ENCODE measurements at places on chromosomes 7 and 10.

DNA sequence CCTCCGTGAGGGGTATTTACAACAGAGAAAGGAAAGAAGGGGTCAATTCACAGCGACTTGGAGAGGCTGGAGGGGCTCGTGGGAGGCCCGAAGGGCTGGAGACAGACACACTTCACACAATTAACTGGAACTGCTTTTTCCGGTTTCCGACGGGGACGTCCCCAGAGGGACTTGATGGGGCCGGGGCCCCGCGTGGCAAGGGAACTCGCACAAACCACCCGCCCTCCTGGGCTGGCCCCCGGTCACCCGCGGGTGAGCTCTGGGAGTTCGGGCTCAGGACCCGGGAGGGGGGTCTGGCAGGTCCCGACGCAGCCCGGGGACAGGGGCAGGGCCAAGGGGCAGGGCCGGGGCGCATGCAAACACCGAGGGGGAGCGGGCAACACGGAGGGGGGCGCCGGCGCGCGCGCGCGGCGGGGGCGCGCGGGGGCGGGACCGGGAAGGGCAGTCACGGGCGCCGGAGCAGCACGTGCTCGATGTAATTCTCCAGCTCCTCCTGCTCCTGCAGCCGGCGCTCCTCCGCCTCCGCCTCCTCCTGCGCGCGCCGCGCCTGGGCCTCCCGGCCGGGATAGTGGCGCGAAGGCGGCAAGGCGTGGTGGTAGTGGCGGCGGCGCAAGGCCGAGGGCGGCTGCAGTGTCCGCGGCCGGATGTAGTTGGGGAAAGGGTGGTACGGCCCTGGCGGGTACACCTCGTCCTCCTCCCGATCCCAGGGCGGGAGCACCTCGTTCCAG lies 2.7 kb downstream of the VGF start:
- peak; percentile 47 for DNase-seq

- no peak for DNase-seq
Observed at GRCh38 chr10:44994752-44995530, 5.8 kb upstream of the ZNF22 start.

DNA sequence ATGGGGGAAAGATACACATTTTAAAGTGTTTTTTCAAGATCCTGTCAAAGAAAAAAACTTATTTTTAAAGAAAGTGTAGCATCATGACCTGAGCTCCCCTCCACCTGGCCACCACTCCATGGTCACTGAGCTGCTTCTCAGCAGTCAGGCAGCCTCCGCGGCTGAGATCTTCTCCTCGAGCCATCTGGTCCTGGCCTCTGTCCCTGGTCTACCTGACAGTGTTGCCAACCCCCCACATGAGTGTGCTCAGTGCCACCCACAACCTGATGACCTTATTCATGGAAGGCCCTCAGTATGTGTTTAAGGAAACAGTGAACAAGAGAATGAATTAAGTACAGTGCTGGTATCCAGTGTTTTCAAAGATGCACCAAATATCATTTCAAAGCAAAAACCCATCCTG lies 694.5 kb upstream of the NRP1 start:
- no peak for DNase-seq

DNA sequence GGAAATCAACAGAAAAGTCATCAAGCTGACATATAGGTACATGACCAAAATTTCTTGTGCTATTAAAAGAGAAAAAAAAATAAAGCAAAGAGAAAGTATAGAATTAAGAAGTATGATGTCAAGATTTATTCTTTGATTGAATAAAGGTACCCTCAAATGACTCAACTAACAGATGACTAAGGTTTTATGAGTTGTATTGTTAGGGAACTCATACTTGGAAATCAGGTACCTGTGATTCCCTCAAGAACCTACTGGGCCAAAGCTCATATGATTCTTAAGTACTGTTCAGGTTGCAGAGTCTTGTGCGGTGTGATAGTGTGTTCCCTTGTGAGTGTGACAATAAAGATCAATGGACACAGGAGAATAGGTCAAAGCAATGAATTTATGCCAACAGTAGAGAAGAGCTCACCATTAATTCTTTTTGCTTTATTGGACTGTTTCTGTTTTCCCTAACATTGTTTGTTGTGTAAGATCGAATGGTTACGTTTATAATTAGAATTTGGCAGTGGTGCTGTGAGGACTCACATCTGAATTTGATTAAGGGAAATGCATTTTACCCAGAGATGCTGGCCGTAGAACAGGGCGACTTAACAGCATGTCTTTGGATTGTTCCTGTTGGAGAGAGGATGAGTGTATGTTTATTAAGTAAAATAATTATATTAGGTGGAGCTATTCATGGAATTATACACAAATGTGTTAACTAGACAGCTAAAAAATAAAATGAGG lies 293.2 kb upstream of the SEMA3D start:
- peak; percentile 73 for DNase-seq

- DNase-seq: peak; percentile 48
Observed at GRCh38 chr10:128575761-128576160, 449.5 kb upstream of the MKI67 start.

Measured in fibroblast of skin of scalp (primary cell).